ENCODE measurements at places on chromosomes 3 and 15.

DNA sequence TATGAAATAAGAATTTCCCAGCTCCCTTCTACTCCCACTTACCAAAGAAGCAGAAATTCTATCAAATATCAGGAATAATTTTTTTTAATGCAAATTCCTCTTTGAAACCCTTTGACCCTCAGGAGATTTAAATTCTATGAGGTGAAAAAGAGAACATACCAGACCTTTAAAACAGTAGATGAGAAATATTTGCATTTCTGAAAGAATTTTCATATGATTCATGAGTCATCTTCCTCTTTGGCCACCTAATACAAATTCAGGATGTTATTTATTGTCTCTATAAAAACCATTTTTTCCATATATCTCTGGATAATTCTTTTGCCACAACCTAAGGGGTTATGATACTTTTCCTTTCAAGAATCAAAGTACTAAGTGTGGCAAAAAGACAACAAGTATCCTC is 67.3 kb upstream of the ST3GAL6 start:
- no peak for DNase-seq

DNA sequence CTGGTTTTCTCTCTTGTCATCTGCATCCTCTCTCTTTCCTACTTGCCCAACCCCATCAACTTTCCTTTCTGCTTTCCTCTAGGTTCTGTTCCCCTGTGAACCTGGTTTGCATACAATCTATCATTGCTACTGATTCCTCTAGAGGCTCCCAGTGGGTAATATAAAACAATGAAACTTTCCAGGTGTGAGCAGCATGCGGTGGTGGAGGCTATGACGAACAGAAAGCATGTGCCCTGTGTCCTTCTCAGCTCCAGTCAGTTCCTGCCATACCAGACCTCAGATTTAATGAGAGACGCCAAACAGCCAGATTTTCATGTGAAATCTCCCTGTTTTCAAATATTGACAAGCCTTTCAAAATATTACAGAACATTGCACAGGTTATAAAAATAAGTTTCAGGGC is 3.5 kb upstream of the ACAP2 start:
- no peak for DNase-seq

- DNase-seq, result no peak
Measured at GRCh38 chr3:11015369-11015768, 22.8 kb downstream of the SLC6A1 start.

- no peak for DNase-seq
Measured at GRCh38 chr3:159813822-159814531, 174.7 kb upstream of the IL12A start.

GRCh38 chr15:28096411-28096669 is 2.8 kb downstream of the OCA2 start:
- DNase-seq, result no peak

GRCh38 chr3:132311841-132312240 is 5.4 kb upstream of the ACP3 start:
- no peak for DNase-seq

GRCh38 chr15:31300208-31300661 is 26.4 kb upstream of the KLF13 start:
- no peak for DNase-seq

DNA sequence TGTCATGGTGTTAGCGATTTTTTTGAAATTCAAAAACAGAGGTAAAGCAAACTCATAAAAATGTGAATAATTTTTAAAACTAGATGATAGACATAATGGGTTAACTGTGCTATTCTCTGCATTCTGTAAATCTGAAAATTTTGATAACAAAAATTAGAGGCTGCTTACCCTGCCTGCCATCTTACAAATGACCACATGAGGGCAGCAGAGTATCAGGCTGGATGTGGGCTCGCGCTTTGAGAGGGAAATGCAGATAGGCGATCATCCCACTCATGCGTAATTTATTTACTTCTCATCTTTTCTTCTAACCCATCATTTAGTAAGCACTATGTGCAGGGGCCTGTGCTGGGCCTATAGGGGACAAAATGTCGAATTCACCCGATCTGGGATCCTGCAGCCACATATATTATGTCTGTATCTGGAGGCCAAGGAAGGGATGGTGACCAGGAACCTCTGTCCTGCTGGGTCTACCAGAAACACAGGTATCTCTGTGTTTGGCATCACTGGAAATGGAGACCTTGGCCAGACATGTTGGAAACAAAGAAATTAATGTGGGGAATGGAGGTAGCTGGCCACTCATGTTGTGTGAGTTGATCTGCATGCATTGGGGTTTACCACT is 7.8 kb upstream of the RAD18 start:
- peak; percentile 50 for DNase-seq

DNA sequence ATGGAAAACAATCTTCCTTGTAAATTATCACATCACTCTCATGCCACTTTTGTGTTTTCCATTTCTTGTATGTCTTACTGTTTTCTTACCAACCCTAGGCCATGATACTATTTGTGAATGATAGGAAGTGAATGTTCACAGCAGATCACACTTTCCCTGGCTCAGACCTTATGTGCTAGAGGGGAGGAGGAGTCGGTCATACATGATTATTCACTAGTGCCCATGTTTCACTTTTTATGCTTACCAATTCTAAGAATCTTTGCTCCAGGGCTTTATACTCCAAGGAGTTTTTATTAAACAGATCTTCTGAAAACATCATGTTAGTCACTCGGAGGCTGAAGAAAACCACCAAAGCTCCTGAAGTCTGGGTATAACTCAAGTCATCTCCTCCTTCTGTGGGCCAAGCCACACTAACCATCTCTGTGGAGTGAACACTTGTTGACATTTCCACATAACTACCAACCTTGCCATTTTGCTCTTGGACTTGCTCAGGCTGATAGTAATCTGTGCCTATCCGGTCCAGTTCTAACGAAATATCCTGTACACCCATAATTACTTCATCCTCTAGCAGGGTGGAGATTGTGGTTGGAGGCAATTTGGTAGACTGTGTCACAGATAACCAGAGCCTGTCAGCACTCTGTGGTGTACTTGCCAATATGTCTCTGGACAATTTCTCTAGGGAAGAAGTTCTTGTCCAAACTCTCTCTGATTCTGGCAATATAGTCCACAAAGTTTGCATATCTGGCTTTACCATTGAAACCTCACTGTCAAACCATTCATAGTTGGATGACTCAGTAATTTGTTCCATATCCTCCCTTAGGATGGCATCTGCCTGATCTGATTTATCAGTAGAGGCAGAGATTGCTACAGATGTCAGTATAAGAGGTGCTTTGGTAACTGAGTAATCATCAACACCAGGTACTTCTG is 76.8 kb downstream of the IMPG2 start:
- no peak for DNase-seq

DNA sequence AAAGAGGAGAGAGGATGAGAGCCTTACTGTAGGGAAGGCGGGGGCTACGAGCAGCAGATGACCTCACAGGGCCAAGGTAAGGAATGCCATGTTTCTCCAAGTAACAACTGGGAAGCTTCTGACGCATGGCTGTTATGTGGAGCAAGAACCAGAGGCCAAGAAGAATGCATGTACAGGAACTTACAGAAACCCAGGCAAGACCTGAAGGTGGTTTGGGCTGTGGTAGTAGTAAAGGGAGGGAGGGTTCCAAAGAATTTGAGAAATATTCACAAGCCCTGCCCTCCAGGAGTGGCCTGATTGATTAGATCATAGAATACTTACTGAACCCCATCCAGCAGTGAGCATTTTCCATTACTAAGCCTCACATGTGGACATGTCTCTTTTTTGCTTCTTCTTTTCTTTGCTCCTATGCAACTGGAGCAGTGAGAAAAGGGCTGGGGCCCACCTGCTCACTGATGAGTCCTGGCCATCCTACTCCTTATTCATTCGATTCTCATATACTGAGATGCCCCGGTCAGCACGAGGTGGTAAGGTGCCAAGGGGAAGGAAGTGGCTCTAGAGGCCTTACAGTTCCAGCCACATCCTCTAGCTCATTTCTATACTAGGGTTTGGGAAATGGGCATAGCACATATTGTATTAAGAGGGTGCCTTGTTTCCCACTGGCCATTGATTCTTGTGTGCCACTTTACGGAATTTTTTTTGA is 8.3 kb upstream of the SLC12A8 start:
- DNase-seq, result no peak

- DNase-seq, result no peak
Measured at GRCh38 chr3:185645596-185646381, 59.7 kb downstream of the SENP2 start.

DNA sequence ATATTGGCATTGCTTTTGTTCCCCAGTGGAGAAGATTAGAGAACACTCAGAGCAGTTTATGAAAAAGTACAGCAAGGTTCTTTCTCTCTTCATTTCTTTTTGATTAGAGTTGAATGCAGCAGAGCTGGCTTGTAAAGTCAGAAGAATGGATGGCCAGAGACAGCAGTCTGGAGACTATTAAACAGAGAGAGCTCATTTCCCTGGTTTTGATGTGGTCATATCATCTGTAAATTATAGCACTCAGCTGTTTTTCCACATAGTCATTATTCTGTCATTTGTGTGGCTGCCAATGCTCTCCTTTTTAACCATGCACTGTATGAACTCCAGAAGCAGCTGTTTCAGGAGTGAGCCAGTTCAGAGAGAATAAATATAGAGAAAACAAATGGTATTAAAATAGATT is 177.4 kb upstream of the CRBN start:
- no peak for DNase-seq

DNA sequence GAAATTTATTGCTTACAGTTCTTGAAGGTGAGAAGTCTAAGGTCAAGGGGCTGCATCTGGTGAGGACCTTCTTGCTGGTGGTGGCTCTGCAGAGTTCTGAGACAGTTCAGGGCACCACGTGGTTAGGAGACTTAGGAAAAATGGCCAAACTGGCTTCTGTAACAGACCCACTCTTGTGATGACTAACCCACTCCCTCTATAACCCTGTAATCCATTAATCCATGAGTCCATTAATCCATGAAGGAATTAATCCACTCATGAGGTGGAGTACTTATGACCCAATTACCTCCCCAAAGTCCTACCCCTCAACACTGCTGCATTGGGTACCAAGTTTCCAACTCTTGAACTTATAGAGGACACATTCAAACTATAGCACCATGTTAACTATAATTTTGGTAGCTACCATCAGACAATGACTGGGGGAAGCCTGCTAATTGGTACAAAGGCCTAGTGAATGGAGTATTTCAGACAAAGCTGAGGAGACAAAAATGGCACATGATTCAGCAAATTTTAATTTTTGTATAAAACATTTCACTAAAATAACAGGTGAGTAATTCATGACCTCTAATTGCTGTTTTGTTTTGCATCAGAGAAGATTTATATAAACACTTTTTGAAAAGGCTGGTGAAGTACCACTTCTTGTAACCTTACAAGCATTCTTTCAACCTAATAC is 374.1 kb upstream of the TBL1XR1 start:
- DNase-seq, result no peak

GRCh38 chr3:172063456-172064432 is 24.4 kb downstream of the FNDC3B start:
- DNase-seq, result no peak

- DNase-seq, result no peak
Measured at GRCh38 chr3:118151164-118151563, 883.5 kb downstream of the IGSF11 start.

DNA sequence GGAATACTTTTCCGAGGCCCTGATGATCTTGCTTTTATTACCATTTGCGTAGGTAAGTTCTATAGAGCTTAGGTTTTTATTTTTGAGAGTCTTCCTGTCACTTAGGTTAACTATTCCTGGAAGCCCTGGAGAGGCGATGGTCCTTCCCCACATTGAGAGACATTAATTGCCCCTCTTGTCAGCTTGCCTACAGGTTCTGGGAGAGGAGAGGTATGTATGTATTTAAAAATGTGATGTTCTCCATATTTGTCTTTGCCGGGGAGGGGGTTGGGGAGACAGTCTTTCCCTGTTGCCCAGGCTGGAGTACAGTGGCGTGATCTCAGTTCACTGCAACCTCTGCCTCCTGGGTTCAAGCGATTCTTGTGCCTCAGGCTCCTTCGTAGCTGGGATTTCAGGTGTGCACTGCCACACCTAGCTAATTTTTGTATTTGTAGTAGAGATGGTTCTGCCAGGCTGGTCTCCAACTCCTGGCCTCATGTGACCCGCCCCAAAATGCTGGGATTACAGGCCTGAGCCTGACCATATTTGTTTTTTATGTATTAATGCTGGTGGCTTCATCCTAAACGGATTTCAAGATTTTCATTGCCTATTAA is 6.2 kb downstream of the RPSA start:
- no peak for DNase-seq

DNA sequence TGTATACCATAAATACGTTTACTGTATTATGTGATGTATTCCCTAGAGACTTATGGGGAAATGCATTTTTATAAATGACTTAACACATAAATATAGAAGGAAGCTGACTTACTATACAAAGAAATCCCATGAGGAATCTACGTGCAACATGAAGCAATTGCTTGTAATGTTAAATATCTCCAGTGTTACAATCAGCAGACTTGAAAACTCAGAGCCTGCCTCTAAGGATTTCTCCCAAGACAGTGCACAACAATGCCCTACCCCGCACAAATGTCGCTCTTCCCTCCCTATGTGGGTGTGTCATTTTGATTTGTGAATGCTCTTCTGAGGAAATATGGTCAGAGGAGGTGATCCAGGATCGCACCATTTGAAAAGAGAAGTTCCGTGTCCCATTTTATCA is 629.0 kb downstream of the NR2F2 start:
- no peak for DNase-seq

DNA sequence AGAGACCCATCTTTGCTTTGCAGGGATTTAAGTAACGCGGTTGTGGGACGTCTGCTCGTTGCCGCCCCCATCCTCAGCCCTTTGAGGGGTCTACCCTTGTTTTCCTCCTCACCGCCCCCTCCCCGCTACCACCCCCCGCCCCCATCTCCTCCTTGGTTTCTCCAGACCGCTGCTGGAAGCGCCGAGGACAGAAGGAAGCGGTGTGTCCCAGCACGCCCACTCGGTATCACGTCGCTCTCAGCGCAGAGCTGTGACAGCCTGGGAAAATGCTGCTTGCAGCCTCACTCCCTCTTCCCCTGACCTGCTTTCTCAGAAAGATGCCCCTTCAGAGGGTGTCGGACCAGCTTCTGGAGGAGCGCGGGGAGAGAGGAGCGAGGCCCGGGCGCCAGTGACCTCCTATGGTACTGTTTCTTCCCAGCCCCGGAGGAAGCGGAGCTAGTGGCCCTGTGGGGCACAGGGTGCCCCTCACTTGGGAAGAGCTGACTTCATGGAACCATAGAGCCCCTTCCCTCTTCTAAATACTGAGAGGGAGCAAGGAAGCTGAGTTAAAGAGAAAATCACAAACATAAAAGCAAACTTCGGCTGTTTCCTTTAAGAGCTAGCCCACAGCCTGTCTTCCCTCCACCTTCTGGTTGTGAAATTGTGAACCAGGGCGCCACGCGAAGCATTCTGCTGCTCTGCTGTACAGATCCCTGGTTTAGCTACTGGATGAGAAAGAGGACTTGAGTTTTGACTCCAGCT is 698 bp downstream of the IL1RAP start:
- no peak for DNase-seq

All from stimulated activated CD8-positive, alpha-beta memory T cell treated with anti-CD3 and anti-CD28 coated beads, Interleukin-4, amount 100 ng/mL, for 1 hour (primary cell).